ENCODE measurements at places on chromosomes 1 and 21.

GRCh38 chr1:153827168-153827964 is 52.2 kb downstream of the SLC27A3 start:
- DNase-seq = no peak

GRCh38 chr21:35905096-35905962 is 155.0 kb downstream of the SETD4 start:
- no peak for DNase-seq

GRCh38 chr1:5886140-5886483 is 106.1 kb downstream of the NPHP4 start:
- DNase-seq = no peak

- DNase-seq = no peak
These were observed 6.5 kb upstream of the SYNC start for GRCh38 chr1:32709075-32709474.

DNA sequence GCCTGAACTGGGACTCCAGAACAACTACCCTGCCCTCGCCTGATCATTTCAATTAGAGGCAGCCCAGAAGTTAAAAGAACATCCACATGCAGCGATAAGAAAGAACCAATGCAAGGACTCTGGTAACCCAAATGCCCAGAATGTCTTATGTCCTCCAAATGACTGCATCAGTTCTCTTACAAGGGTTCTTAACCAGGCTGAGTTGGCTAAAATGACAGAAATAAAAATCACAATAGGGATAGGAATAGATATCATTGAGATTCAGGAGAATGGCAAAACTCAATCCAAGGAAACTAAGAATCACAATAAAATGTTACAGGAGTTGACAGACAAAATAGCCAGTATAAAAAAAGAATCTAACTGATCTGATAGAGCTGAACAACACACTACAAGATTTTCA is 80.1 kb upstream of the PTGFR start:
- DNase-seq = no peak

DNA sequence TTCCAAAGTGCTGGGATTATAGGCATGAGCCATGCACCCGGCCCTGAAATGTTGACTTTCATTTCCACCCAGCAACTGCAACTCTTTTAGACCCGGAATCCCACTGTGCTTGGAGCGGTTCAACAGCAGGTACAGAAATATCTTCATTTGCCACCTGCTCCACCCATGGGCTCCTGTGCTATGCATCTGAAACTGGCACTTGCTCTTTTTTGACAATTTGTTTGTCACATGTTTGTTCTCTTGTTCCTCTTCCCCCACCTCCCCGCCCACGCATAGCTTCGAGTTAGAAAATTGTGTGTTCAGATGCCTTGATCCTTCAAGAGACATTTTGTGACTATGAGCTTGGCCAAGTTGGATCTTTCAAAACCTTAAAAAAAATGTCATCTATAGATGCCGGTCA is 2.4 kb upstream of the IFNLR1 start:
- DNase-seq = no peak

- no peak for DNase-seq
These were observed 153.2 kb downstream of the LYPLAL1 start for GRCh38 chr1:219326843-219327242.

GRCh38 chr1:18198260-18198659 is 90.7 kb downstream of the IGSF21 start:
- no peak for DNase-seq

- DNase-seq = no peak
These were observed at the start of gene GPR25 for GRCh38 chr1:200872446-200873115. Gene GPR25, plus strand, starts transcription at chr1:200872981. Its CDS starts 57 bp downstream, at chr1:200873038.

GRCh38 chr1:226749467-226749866 is 10.4 kb upstream of the ITPKB start:
- DNase-seq = no peak

GRCh38 chr1:183651612-183652011 is 1.5 kb downstream of the APOBEC4 start:
- no peak for DNase-seq

DNA sequence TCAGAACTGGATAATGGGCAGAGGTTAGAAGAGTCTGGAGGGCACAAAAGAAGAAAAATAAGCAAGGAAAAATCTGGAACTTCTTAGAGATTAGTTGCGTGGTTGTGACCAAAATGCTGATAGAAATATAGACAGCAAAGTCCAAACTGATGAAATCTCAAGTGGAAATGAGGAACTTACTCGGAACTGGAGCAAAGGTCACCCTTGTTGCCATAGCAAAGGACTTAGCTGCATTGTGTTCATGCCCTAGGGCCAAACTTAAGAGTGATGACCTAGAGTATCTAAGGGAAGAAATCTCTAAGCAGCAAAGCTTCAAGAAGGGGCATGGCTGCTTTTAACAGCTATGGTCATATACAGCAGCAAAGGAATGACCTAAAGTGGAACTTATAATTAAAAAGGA is 180.0 kb downstream of the TTLL7 start:
- DNase-seq = no peak

Data from HCT116 (cell line).